ENCODE measurements at places on chromosomes 2 and 18. TPM values are rescaled to one million over a fixed set of nuclear protein-coding genes. Genes with fewer than 3 reads are reported as not detected.

Gene FBXO41
- total RNA-seq: 0.29 TPM

Gene NTSR2
- not detected for total RNA-seq

- DNase-seq: no peak
- no peak overlapping the region for H3K4me3 ChIP-seq
- no peak overlapping the region for H3K27ac ChIP-seq
- no peaks in the 10 kb centered on the region for H3K4me1 ChIP-seq
- no peaks in the 10 kb centered on the region for H3K27me3 ChIP-seq
Observed at GRCh38 chr18:39994498-39994897, 1960.5 kb upstream of the PIK3C3 start.

DNA sequence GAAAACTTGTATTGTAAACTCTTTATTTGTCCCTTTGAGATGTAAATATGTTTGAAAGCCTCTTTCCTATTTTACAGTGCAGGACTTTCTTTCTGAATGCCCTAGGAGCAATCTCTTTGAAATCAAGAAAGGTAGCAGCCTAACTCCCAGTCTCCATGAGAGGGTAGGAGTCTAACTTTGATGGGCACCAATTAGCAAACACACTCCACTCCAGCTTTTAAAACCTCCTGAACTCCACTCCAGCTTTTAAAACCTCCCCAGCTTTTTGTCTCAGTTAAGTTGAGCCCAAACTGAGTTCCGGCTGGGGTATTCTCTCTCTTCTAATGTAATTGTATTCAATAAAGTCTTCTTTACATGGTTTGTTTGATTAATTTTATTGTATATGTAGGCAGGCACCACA is 493.7 kb upstream of the CDH7 start:
- no peak for DNase-seq
- no peaks in the 10 kb centered on the region for H3K36me3 ChIP-seq
